ENCODE measurements at places on chromosomes 12 and 14.

DNA sequence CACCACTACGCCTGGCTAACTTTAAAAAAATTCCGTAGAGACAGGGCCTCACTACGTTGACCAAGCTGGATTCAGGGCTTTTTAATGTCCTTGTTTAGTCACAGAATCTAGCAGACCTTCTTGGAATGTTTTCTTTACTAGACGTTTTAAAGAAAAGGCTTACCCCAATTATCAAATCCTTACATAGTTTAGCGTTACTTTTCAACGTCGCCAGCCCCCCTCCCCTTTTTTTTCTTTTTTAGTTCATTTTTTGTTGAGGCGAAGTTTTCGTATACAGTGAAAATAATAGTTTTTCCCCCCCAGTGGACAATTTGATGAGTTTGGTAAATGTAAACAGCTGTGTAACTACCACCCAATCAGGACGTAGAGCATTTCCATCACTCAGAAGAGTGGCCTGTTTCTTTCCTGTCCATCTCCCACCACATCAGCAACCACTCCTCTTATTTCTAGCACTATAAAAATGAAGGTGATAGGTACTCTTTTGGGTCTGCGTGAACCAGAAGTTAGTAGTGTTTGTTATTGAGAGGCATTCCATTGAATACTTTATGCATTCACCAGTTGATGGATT, 753 bp upstream of the DLGAP5 start:
- DNase-seq: no peak

DNA sequence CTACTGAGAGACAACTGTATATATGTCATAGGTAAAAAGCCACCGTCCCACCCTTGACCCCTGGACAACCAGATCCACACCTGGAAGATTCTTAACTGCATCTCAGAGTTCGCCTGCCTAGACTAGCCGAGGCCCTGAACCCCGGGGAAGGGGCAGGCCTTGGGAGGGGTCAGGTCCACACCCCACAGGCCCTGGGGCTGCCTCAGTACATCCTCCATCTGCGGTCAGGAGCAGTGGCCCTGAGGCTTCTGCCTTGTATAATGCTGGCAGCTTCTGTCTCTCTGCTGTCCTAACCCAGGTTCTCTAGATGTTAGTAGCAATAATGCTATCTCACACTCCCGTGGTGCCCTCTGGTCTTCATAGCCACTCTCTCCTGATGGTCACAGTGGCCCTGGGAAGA, 36.8 kb downstream of the JDP2 start:
- no peak for DNase-seq

DNA sequence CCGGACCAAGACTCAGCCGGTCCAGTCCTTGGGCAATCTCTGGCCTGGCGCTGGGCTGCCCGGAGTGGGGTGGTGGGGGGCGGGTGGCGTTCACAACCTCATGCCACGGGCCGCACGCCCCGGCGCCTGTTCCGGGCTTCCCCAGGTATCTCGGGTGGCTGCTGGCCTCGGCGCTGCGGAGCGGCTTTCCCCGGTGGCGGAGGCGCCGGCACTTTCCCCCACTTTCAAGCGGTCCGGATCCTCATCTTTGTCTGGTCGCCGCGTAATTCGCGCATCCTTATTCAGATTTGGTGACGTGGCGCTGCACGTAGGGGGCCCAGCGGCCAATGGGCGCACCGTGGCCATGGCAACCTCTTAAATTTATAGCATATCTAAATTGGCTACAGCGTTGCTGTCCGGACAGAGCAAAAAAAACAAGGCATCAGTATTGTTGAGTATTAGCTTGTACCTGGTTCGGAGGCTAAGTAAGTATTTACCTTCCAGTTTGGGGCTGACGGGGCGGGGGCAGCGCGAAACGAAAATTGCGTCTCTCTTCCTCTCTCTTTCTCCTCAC, at the start of gene LHX5:
TSS of gene LHX5 (minus strand) at position 253 of the 553 bp plus-strand sequence. CDS start 373 bp downstream, outside the sequence.
- DNase-seq: no peak

- DNase-seq: no peak
Measured at GRCh38 chr12:105275997-105276733, 40.2 kb upstream of the APPL2 start.

- no peak for DNase-seq
Measured at GRCh38 chr14:35534208-35534872, 376 bp downstream of the INSM2 start.

GRCh38 chr12:76495556-76495955, 64.0 kb downstream of the OSBPL8 start:
- DNase-seq: no peak

GRCh38 chr12:71655907-71656306, 7.7 kb downstream of the ZFC3H1 start:
- no peak for DNase-seq
